Natural killer cell (primary cell): ENCODE measurements at places on chromosomes 7 and 10. TPM values are rescaled to one million over a fixed set of nuclear protein-coding genes. Genes with fewer than 3 reads are reported as not detected.

DNA sequence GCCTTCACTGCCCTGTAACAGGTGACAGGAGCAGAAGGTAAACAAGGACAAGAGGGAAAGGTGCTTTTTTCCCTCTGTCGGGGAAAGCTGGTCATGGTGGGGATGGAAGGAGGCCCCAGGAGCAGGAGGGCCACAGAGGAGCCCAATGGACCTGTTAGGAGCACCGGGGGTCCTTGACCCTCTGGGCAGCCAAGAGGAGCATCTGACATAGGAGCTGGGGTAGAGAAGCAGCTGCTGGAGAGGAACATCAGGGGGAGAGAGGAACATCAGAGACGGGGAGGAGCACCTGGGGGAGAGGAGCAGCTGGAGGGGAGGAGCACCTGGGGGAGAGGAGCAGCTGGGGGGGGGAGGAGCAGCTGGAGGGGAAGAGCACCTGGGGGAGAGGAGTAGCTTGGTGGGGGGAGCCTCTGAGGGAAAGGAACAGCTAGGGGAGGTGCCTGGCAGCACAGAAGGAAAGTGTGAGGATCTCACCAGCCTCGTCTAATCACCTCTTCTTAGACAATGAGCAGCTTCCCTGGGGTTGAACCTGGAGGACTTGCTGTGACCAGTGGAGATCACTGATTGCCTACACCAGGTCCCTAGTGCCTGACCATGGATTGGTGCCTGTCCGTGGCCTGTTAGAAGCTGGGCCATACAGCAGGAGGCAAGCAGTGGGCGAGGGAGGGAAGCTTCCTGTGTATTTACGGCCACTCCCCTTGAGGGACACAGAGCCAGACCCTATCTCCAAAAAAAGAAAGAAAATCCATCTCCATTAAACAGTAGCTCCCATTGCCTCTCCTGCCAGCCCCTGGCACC is 37.6 kb downstream of the JAKMIP3 start:
- DNase-seq, result no peak

The CAMK2B gene
- 0.70 TPM for total RNA-seq

DNA sequence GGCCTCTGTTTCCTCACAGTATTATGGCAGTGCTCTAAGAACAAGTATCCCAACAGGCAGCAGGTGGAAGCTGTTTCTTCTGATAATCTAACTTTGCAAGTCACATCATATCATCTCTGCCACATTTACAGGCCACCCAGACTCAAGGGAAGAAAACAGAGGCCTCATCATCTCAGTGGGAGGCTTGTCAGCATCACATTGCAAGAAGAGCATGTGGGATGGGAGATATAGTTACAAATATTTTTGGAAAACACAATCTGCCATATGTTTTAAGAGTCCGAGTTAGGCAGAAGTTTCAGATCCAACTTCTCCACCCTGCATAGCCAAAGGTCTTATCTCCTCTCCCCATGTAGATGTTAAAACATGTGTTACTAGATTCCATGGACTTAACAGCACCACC is 130.4 kb upstream of the PDE1C start:
- no peak for DNase-seq

The SP8 gene
- not detected for total RNA-seq

- no peak for DNase-seq
These were observed 5.7 kb downstream of the FAM221A start for GRCh38 chr7:23685731-23686130.

GRCh38 chr10:80542053-80542452 is 4.4 kb downstream of the SH2D4B start:
- no peak for DNase-seq

DNA sequence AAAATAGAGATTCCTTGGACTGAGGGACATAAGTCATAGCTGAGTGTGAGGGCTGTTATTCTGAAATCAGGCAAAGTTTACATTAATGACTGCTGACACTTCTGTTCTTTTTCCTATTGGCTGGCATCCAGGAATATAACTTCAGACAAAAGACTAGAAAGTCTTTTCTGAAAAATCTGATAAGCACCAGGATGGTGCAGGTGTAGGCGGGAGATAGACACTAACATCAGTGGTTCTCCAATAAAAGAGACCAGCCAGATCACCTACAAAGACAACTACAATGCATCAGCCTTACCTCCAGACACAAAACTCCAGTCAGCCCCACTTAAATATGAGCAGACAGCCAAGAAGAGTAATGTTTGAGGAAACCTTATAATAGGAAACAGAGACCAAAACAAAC is 168.3 kb upstream of the LRGUK start:
- DNase-seq, result no peak

The KIAA1217 gene
- total RNA-seq, result not detected

The NXPH1 gene
- total RNA-seq, result not detected

The OR9A2 gene
- not detected for total RNA-seq
